ENCODE measurements at places on chromosomes 16 and 17.

DNA sequence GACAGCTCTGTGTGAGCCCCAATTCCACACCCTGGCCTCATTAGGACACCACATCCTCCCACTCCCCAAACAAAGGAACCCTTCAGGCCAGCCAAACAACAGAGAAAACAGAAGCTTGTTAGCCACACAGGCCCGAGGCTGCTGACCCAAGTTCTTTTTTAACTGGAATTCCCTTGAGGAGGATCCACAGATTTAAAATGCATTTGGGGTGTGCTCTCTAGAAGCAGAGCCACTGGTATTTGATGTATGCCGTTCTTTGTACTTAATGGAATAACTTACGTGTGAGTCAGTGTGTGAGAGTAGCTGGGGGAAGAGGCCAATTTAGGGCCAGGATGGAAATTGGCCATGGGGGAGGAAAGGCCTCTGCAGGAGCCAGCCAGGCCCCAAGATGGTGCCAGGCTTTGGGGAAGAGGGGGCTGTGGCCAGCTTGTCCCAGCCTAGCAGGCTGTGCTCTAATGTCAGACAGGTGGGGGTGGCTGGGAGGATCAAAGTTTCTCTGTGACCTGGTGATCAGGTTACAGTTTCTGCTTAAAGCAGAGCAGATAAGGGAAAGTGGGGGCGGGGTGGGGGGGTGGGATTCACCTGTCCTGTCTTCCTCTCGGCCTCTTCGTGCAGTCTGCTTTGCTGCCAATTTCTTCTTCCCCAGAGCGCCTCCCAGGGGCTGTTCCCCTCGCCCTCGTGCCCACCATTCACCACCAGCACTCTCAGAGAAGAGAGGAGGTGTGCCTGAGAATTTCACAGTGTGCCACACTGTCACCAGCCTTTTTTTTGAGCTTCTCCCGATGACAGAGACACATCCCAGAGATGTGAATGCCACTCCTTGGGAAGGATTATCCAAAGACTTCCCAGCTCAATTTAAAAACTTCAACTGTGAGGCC is 50.8 kb downstream of the TOM1L2 start:
- no peaks in the 10 kb centered on the region for H3K36me3 ChIP-seq
- no peak for DNase-seq
- H3K27ac ChIP-seq, result no peak overlapping the region
- H3K4me1 ChIP-seq, result no peaks in the 10 kb centered on the region
- H3K4me3 ChIP-seq, result no peak overlapping the region

DNA sequence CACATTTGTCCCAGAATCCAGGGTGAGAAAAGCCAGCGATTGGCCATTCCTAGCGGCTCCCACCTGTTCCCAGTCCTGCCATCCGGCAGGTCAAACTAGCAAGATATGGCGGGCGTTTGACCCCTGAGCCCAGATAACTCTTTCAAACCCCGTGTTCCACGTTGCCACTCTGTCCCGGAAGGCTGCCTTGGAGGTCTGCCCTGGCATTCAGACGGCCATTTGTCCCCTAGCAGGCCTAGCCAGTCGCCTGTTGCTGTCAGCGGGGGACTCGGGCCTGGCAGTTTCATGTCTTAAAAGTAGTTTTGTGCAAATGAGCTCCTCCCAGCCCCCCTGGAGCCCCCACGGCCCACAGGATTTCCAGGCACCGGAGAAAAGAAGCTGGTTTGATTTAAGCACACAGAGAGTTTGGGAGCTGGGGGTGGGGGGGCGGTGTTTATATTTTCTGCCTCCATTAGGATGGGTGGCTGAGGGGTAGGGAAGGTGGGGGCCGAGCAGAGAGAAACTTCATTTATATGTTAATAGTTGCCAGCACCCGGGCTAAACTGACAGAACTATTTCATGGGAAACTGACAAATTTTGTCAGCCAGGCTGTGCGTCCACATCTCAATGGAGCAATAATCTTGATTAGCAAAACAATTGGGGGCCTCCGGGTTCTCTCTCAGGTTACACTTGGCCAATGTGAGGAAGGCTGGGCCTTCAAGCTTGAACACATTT is 240.9 kb upstream of the SALL1 start:
- no peaks in the 10 kb centered on the region for H3K27me3 ChIP-seq
- no peak for DNase-seq
- no peaks in the 10 kb centered on the region for H3K4me1 ChIP-seq

- H3K4me1 ChIP-seq, result peaks cover 10% of the 10 kb centered on the region
- no peak for DNase-seq
- H3K36me3 ChIP-seq, result peaks cover 6% of the 10 kb centered on the region
- H3K4me3 ChIP-seq, result no peak overlapping the region
- no peak overlapping the region for H3K27ac ChIP-seq
Observed at GRCh38 chr17:58316260-58316960, 12.2 kb downstream of the TSPOAP1 start.

- H3K27ac ChIP-seq, result no peak overlapping the region
- H3K27me3 ChIP-seq, result no peaks in the 10 kb centered on the region
- H3K4me3 ChIP-seq, result no peak overlapping the region
- H3K36me3 ChIP-seq, result no peaks in the 10 kb centered on the region
Observed at GRCh38 chr17:63452962-63453551, 7.0 kb upstream of the CYB561 start.

- no peaks in the 10 kb centered on the region for H3K36me3 ChIP-seq
- no peaks in the 10 kb centered on the region for H3K27me3 ChIP-seq
- peaks cover 88% of the 10 kb centered on the region for H3K4me1 ChIP-seq
- peak overlapping the region; percentile 97 for H3K27ac ChIP-seq
- no peak overlapping the region for H3K4me3 ChIP-seq
- peak; percentile 43 for DNase-seq
Observed at GRCh38 chr16:17364319-17365210, 106.2 kb downstream of the XYLT1 start.

DNA sequence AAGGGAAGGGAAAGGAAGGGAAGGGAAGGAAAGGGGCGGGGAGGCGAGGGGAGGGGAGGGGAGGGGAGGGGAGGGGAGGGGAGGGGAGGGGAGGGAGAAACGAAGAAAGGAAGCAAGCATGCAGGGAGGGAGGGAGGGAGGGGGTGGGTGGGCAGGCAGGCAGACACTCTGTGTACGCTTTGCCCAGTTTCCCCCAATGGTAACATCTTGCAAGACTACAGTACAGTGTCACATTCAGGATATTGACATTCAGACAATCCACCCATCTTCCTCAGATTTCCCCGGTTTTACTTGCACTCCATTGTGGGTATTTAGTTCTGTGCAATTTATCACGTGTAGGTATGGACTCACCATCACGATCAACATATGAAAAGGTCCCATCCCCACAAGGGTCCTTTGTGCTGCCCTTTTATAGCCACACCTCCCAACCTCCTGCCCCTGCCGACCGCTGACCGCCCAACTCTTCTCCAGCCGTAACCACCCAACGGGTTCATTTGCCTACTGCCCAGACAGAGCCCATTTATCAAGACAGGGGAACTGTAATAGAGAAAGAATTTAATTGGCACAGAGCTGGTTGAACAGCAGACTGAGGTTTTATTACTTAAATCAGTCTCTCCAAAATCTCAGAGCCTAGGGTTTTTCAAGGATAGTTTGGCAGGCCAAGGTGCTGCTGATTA is 91.4 kb upstream of the FA2H start:
- H3K4me1 ChIP-seq, result peaks cover 18% of the 10 kb centered on the region
- DNase-seq, result no peak
- no peaks in the 10 kb centered on the region for H3K36me3 ChIP-seq
- no peak overlapping the region for H3K27ac ChIP-seq
- H3K4me3 ChIP-seq, result no peak overlapping the region

- no peaks in the 10 kb centered on the region for H3K27me3 ChIP-seq
- no peaks in the 10 kb centered on the region for H3K4me1 ChIP-seq
- no peak overlapping the region for H3K4me3 ChIP-seq
- no peaks in the 10 kb centered on the region for H3K36me3 ChIP-seq
- H3K27ac ChIP-seq, result no peak overlapping the region
Observed at GRCh38 chr17:32287804-32288511, 22.3 kb downstream of the RHBDL3 start.

- DNase-seq, result no peak
- no peaks in the 10 kb centered on the region for H3K36me3 ChIP-seq
- H3K27me3 ChIP-seq, result no peaks in the 10 kb centered on the region
- H3K27ac ChIP-seq, result no peak overlapping the region
- no peaks in the 10 kb centered on the region for H3K4me1 ChIP-seq
- no peak overlapping the region for H3K4me3 ChIP-seq
Observed at GRCh38 chr16:82535262-82535661, 91.5 kb upstream of the CDH13 start.

GRCh38 chr16:72908362-72909167 is 139.4 kb downstream of the ZFHX3 start:
- no peak overlapping the region for H3K4me3 ChIP-seq
- H3K27me3 ChIP-seq, result no peaks in the 10 kb centered on the region
- no peak overlapping the region for H3K27ac ChIP-seq
- DNase-seq, result no peak
- H3K4me1 ChIP-seq, result no peaks in the 10 kb centered on the region
- H3K36me3 ChIP-seq, result no peaks in the 10 kb centered on the region

GRCh38 chr17:54882950-54883349 is 17.7 kb upstream of the TOM1L1 start:
- no peak overlapping the region for H3K4me3 ChIP-seq
- no peaks in the 10 kb centered on the region for H3K27me3 ChIP-seq
- H3K36me3 ChIP-seq, result no peaks in the 10 kb centered on the region
- no peak for DNase-seq
- no peaks in the 10 kb centered on the region for H3K4me1 ChIP-seq
- no peak overlapping the region for H3K27ac ChIP-seq

GRCh38 chr17:72730077-72730476 is 362.4 kb downstream of the SLC39A11 start:
- no peak for DNase-seq
- no peaks in the 10 kb centered on the region for H3K27me3 ChIP-seq
- H3K36me3 ChIP-seq, result no peaks in the 10 kb centered on the region
- H3K27ac ChIP-seq, result no peak overlapping the region
- no peak overlapping the region for H3K4me3 ChIP-seq
- peaks cover 8% of the 10 kb centered on the region for H3K4me1 ChIP-seq

GRCh38 chr17:39212195-39212810 is 12.2 kb downstream of the RPL19 start:
- no peak overlapping the region for H3K4me3 ChIP-seq
- H3K27me3 ChIP-seq, result no peaks in the 10 kb centered on the region
- DNase-seq, result no peak
- peaks cover 20% of the 10 kb centered on the region for H3K4me1 ChIP-seq

- no peak overlapping the region for H3K27ac ChIP-seq
- H3K4me1 ChIP-seq, result no peaks in the 10 kb centered on the region
- DNase-seq, result no peak
- H3K36me3 ChIP-seq, result peaks cover 4% of the 10 kb centered on the region
- H3K4me3 ChIP-seq, result no peak overlapping the region
- no peaks in the 10 kb centered on the region for H3K27me3 ChIP-seq
Observed at GRCh38 chr17:31371511-31372097, 19.9 kb upstream of the RAB11FIP4 start.

- no peak overlapping the region for H3K27ac ChIP-seq
- H3K4me3 ChIP-seq, result no peak overlapping the region
- no peak for DNase-seq
- H3K36me3 ChIP-seq, result no peaks in the 10 kb centered on the region
- H3K4me1 ChIP-seq, result peaks cover 18% of the 10 kb centered on the region
Observed at GRCh38 chr17:66369830-66370229, 67.4 kb downstream of the PRKCA start.

DNA sequence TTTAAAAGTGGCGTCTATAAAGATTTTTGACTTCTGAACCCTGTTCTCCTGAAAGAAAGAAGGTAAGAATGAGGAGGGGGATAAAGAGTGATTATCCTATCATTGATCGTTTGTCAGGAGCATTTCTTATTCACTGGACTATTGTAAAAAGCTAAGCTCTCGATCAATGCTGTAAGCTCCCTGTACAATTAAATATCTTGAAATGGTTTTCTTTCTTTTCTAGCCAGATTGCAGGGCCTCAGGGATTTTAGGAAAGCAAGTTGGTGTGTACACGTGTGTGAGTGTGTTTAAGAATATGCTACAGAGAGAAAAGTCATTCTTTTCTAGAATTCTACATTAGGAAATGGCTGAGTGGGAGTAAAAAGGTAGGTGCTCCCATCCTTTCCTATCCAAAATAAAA is 154.5 kb downstream of the AATF start:
- H3K27ac ChIP-seq, result no peak overlapping the region
- no peaks in the 10 kb centered on the region for H3K36me3 ChIP-seq
- DNase-seq, result no peak
- no peaks in the 10 kb centered on the region for H3K4me1 ChIP-seq

DNA sequence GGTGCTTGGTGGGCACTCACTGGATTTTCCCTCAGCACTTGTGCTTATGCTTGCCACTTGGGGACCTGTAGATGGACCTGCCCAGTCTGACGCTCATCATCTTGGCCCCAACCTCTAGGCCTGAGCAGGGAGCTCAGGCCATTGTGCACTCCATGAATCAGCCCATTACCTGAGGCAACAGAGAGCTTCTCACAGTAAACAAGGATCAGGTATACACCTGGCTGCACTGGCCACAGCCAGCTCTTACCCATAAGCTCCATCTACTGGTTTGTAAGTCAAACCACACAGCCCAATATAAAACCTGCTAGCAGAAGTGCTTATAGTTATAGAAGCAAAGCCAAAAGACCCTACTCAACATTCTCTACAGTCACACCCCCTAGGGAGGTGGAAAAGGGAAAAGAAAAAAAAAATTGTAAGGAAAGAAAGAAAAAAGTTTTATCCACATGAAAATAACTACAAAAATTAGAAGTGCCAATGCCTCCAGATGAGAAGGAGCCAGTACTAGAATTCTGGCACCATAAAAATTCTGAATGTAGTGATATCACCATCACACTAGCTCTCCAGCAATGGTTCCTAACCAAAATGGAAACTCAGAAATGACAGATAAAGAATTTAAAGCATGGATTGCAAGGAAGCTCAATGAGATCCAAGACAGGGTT is 87.8 kb upstream of the CDH5 start:
- DNase-seq, result no peak
- no peak overlapping the region for H3K27ac ChIP-seq
- H3K4me3 ChIP-seq, result no peak overlapping the region
- no peaks in the 10 kb centered on the region for H3K36me3 ChIP-seq
- no peaks in the 10 kb centered on the region for H3K27me3 ChIP-seq
- H3K4me1 ChIP-seq, result no peaks in the 10 kb centered on the region

DNA sequence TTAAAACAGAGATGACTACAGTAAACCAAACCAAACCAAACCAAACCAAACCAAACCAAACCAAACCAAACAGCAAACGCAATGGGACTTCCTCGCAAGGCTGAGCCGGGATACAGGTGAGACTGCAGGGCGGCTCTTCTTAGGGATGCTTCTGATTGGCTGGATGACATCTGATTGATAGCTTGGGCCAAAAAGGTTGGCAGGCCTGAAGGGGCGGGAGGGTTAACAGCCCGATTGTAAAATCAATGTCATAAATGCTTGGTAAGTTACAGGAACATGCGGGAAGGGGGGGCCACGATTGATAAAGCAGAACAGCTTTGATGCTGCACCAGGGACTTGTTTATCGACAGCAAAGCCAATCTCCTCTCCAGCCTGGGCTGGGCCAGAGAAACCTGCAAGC is 86.1 kb downstream of the ZFHX3 start:
- no peaks in the 10 kb centered on the region for H3K27me3 ChIP-seq
- no peak for DNase-seq
- no peak overlapping the region for H3K27ac ChIP-seq
- H3K4me3 ChIP-seq, result no peak overlapping the region
- H3K36me3 ChIP-seq, result no peaks in the 10 kb centered on the region

Data from effector memory CD4-positive, alpha-beta T cell (primary cell).